Hematopoietic multipotent progenitor cell treated with erythropoietin and hydrocortisone succinate and interleukin-3 and kit ligand, for 8 days (in vitro differentiated cells): ENCODE measurements at places on chromosomes 16 and 17.
A peak's percentile ranks its signal among the peaks of the same experiment; 100 is the strongest.

GRCh38 chr17:50111673-50112655 lies 16.8 kb downstream of the PDK2 start:
- DNase-seq, result no peak

DNA sequence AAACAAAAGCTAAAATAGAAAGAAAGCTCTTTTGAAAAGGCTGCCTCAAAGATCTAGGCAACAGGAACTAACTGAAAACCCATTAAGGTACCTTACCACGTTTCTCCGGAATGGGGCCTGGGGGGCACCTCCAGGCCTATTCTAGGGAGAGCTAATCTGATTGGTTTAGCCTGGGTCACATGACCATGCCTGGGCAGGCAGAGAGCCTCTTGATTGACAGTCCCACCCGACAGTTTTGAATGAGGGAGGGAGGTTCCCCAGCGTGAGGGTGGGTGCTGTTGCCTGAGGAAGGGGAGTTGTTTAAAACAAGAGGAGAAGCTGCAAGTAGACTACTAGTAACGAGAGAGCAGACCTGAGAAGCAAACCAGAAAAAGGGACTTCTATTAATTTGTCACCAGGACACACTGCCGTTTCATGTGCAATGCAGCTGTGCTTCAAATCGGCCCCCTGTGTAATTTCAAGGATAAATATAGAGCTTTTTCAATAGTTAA lies 143.4 kb upstream of the HS3ST2 start:
- peak; percentile 65 for DNase-seq

DNA sequence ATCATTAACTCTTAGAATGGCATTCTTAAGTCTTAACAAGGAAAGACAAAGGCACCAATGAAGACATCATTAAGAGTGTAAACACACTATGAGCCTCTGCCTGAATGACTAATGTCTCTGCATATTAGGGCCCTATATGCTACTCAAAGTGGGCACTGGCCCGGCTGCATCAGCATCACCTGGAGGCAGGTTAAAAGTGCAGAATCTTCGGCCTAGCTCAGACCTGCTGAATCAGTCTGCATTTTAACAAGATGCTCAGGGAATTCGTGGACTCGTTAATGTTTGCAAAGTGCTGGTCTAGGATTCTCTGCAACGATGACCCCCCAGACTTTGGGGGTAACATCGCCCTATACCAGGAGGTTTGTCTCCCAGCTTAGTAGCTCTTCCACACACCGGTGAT lies 6.7 kb downstream of the MPP3 start:
- DNase-seq, result no peak

GRCh38 chr16:77723108-77723514 lies 797 bp downstream of the NUDT7 start:
- peak; percentile 31 for DNase-seq

GRCh38 chr17:3040882-3041281 lies 22.5 kb downstream of the OR1D5 start:
- DNase-seq, result no peak

DNA sequence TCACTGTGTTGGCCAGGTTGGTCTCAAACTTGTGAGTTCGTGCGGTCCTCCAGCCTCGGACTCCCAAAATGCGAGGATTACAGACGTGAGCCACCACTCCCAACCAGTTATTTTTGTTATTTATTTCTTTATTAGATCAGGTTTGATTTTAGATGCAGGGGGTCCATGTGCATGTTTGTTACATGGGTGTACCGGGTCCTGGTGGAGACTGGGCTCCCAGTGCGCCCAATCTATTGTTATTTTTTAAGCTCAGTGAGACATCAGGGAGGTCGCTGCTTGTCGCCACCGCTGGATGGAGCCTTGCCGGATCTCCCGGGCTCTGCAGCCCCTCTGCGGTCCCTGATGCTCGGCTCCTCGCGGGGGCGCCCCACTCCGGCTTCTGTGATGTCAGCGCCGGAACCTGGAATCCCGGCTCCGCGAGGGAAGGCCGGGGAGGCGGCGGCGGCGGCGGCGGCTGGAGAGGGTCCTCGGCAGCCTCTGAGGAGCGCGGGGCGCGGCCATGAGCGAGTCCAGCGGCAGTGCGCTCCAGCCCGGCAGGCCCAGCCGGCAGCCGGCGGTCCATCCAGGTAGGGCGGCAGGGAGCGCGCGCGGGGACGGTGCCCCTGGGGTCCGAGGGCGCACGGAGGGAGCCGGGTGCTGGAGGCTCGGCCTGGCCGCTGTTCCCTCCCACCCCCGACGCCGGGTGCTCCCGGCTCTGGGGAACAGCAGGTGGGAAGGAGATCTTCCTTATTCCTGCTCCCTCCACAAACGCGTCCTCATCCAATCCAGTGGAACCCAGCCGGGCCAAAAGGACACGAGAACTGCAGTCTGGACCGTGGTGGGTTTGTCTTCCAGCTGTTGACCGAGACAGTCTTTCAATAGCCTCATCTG lies at the start of gene TMC7:
TSS of gene TMC7 (plus strand) at position 370 of the 870 bp plus-strand sequence. CDS start at position 500, 130 bp downstream.
- peak; percentile 59 for DNase-seq

GRCh38 chr17:35372846-35373533 lies 431 bp downstream of the SLFN11 start:
- peak; percentile 51 for DNase-seq

DNA sequence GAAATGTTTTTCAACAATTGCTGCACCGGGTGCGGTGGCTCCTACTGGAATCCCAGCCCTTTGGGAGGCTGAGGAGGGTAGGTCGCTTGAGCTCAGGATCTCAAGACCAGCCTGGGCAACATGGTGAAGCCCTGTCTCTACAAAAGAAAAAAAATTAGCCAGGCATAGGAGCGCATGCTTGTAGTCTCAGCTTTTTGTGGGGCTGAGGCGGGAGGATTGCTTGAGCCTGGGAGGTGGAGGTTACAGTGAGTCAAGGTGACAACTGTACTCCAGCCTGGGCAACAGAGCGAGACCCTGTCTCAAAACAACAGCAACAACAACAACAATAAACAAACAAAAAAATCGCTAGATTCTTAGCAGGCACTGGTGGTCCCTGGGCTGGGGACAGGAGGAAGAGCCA lies 28.5 kb downstream of the IL21R start:
- DNase-seq, result no peak

- peak; percentile 56 for DNase-seq
Observed at GRCh38 chr16:1308036-1308976, 1.1 kb upstream of the UBE2I start.

GRCh38 chr17:53092072-53092471 lies 730.7 kb upstream of the KIF2B start:
- DNase-seq, result no peak

- no peak for DNase-seq
Observed at GRCh38 chr17:44171931-44172455, 1.5 kb downstream of the ASB16 start.

GRCh38 chr16:52439171-52439701 lies 107.7 kb downstream of the TOX3 start:
- no peak for DNase-seq

GRCh38 chr17:38705803-38706504 lies 881 bp downstream of the MLLT6 start:
- DNase-seq, result no peak

DNA sequence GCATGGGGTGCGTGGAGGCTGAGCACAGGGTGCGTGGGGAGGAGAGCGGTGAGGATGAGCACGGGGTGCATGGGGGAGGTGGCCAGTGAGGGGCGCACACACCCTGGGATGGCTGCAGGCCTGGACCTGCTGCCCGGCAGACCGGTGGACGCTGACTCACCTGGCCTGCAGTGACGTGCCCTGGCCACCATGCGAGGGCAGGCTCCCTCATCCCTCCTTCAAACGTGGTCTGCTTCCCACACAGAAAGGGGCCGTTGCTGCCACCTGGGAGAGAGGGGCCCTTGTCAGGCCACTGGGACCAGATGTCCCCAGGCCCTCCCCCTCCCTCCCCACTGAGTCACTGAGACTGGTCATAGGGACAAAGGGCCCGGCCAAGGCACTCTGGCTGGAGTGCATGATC lies 20.1 kb upstream of the APRT start:
- no peak for DNase-seq

GRCh38 chr17:5897275-5897911 lies 172.8 kb upstream of the WSCD1 start:
- no peak for DNase-seq

GRCh38 chr17:27531469-27531961 lies 75.3 kb downstream of the KSR1 start:
- DNase-seq, result peak; percentile 30

DNA sequence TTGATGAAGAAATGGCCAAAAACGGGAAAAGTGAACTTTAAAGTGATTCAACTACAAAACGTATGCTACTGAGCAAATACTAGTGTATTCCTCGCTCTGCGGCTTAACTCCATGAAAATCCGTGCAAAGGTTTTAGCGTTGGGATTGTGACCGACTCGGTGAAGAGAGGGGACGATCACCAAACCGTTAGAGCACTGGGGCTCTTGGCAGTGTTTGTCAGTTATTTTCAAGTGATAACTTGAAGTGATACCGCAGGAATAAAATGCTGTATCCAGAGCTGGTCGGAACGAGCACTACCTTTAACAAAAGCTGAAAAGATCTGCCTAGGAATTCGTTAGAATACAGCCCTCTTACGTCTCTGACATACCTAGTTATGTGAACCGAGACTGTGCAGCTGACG lies 773 bp upstream of the PPM1D start:
- no peak for DNase-seq

- DNase-seq, result peak; percentile 14
Observed at GRCh38 chr16:75317101-75317522, 65.7 kb upstream of the BCAR1 start.

GRCh38 chr17:17815436-17816200 lies 21.2 kb downstream of the SREBF1 start:
- DNase-seq, result no peak

DNA sequence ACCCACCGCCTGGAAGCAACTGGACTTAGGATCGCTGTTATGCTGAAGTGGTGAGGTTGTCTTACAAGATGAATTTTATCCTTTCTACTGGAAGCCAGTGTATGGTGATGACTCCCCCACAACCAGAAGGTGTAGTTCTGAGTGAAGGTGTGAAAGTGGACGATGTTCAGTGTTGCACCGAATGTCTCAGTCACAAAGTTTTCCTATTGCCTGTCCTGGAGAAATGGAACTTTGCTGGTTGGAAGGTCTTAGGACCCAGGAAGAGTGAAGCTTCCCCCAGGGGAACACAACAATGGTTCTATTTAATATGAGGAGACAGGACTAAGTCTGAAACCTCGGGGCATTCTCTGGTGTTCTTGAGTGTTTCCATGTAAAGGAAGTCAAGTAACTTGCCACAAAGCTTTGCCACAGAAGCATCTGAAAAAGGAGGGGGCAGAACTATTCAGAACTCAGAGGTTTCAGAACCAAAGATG lies 44.2 kb downstream of the USP22 start:
- DNase-seq, result no peak

GRCh38 chr16:53654946-53655345 lies 48.7 kb downstream of the RPGRIP1L start:
- DNase-seq, result no peak

DNA sequence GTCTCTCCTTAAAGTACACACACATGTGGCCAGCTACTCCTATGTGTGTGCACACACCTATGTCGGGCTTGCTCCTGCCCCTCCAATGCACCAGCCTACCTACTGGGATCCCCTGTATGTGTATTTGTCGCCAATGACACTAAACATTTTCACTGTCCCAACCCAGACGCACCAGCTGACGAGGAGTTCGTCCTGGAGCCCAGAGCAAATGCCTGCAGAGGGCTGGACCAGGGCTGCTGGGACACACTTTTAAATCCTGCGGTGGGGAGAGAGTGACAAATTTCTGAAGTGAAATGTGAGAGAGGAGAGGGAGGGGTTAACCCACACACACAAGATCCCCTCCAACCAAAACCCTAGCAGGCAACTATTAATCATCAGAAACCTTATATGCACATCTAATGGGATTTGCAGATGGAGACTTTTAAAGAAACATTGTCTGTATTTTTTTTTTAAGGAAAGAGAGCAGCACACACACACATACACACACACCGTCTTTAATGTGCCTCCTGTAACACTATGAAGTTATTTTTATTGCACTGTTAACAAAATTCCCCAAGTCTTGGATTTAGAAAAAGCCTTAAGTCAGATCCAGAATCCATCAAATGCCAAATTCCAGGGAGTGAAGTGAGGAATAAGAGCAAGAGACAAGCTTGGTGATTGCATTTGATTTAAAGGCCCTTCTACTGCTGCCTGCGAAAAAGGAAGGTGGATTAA lies at the start of gene MEOX1:
TSS of gene MEOX1 (minus strand) at position 224 of the 714 bp plus-strand sequence. CDS start 388 bp downstream, outside the sequence.
- no peak for DNase-seq

DNA sequence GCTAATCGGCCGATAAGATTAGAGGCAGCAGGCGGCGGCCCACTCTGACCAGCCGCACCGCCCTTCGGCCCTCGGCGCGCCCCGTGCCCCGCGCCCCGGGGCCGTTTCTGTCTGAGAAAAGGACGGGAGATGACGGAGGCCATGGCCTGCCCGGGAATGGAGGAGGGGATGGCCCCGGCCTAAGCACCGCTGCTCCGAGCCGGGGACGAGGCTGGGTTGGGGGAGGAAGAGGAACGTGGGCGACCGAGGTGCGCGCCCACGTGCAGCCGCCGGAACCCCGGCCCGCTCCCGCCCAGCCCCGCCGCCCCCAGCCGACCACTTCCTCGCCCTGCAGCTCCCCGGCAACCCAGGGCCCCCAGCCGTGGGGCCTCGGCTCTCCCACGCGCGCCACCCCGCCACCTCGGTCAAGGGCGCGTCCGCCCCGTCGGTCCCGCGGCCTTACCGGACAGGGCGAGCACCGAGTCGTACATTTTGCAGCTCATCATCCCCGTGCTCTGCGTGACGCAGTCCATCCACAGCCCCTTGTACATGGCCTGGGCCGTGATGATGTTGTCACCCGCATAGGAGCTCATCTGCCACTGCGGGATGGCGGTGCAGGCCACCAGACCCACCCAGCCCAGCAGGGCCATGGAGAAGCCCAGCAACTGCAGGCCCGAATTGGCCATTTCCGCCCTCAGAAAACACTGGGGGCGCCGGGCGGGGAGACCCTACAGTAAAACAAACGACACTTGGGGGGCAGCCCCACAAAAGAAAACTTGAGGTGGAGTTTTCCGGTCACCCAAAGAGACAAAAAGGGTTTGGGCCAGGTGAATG lies 693 bp downstream of the CLDN7 start:
- peak; percentile 14 for DNase-seq

DNA sequence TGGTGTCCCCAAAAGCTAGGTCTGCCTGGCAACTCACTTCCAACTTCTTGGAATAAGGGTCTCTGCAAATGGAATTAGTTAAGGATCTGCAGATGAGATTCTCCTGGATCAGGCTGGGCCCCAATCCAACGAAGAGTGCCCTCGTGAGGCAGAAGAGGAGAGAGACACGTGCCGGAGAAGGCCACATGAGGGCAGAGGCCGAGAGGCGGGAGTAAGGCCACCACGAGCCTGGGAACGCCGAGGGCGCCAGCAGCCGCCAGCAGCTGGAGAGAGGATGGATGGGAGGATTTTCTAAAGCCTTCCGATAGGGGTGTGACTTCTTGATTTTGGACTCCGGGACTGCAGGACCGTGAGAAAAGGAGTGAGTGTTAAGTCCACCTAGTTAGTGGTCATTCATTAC lies 76.3 kb downstream of the JPH3 start:
- DNase-seq, result no peak
